ENCODE measurements at places on chromosomes 11 and 22.
A peak's percentile ranks its signal among the peaks of the same experiment; 100 is the strongest.

- DNase-seq, result no peak
These were observed 16.8 kb upstream of the IGLL5 start for GRCh38 chr22:22870577-22871404.

- no peak for DNase-seq
These were observed 171.5 kb upstream of the B3GAT1 start for GRCh38 chr11:134583397-134583990.

DNA sequence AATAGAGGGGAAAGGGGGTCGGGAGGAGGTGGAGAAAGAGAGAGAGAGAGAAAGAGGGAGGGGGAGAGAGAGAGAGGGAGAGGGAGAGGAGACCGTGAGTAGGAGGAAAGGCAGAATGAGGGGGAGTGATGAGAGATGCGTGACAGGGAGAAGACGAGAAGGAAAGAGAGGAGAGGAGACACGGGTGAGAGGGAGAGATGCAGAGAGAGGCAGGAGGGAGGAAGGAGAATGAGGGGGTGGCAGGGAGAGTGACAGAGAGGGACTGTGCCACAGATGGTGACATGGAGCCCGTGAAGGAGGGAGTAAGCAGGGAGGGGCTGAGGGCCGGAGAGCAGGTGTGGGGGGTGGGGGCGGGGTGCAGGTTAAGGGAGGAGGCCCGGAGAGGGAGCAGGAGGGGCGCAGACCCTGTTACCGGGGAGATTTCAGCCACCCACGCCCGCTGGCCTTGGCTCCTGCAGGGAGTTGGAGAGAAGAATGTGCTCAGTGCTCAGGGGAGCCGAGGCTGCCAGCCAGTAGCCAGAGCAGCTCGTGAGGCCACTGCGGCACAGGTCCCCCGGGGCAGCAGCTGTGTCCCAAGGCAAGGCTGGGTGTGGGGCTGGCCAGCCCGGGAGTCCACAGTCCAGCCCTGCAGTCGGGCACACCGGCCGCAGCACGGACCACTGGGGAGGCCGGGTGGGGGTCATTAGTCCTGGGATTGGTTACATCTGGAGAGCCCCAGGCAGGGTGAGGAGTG lies at the start of gene SSTR3:
Gene SSTR3, minus strand, starts transcription at position 304 of the 733 bp plus-strand sequence. CDS start 4,674 bp downstream, outside the sequence.
- DNase-seq, result peak; percentile 62

- no peak for DNase-seq
These were observed 187.1 kb downstream of the ARHGAP42 start for GRCh38 chr11:100874203-100874602.

GRCh38 chr11:130159657-130160497 lies at the start of gene ST14:
Gene ST14 (plus strand): TSS chr11:130159782. CDS start chr11:130159980, 198 bp downstream.
- peak; percentile 57 for DNase-seq

- DNase-seq, result no peak
These were observed 364.3 kb upstream of the NARS2 start for GRCh38 chr11:78938971-78939370.

GRCh38 chr11:46625406-46625805 lies 8.1 kb downstream of the ATG13 start:
- no peak for DNase-seq

- DNase-seq, result no peak
These were observed 1.9 kb downstream of the CEP57 start for GRCh38 chr11:95792200-95792599.

All from nephron progenitor cell (in vitro differentiated cells).